Activated naive CD4-positive, alpha-beta T cell (primary cell): ENCODE measurements at places on chromosomes 6 and 20.

- no peak for DNase-seq
These were observed 204.7 kb upstream of the SULF2 start for GRCh38 chr20:47989957-47990356.

GRCh38 chr6:135382182-135382628 lies 115.3 kb downstream of the AHI1 start:
- DNase-seq = no peak

DNA sequence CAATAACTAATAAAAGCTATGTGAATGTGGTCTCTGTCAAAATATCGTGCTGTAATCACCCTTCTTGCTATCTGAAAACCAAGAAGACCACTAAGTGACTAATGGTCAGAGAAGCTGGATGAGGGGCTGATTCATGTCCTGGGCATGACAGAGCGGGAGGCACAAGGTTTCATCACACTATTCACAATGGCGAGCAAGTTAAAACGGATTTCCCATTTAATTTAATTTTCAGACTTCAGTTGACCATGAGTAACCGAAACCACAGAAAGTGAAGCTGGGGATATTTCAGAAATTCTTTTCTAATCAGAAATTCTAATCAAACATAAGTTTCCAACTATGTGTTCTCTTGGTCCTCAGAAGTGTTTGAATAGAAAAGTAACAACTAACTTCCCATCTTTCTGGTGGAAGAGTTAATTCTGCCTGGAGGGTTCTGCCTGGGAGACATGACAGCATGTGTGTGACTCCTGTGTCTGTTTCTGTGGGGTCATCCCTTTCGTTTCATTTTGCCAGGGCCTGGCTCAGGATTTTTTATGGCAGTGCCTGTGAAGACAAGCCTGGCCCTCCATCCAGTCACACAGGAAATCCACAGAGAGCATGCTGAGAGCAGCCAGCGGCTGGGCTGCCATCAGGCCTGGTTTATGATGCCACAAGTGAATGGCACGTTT lies 98.9 kb downstream of the FAM120B start:
- DNase-seq = no peak

- no peak for DNase-seq
These were observed 220.8 kb upstream of the FOXA2 start for GRCh38 chr20:22805219-22805618.

DNA sequence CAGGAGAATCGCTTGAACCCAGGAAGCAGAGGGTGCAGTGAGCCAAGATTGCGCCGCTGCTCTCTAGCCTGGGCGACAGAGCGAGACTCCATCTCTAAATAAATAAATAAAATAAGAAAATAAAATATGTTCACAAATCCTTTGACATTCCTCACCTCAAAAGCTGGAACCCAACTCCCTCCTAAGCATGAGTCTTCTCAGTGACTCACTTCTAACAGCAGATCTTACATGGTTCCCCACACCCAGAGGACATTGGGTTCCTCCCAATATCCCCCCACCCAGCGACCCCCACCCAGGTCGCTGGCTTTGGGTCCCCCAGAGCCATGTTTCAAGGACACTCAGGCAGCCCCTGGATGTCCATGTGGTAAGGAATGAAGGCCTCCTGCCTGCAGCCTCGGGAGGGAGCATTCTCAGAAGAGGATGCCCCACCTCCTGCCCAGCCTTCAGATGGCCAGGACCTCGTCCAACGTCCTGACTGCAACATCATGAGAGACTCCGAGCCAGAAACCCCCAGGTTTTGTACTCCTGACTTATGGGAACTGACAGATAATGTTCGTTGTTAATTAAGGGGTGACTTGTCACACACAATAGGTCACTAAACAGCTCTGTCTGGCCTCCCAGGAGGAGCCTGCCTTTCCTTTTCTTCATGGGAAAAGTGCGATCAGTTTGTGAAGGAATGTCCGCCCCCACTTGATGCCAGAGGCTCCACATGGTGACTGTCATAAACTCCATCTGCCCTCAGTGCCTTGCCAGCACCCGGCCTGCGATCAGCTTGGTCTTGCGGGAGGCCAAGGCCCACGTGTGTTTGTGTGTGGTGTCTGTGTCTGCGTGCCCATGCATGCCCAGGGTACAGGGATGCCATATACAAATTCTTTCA lies 10.1 kb upstream of the GMEB2 start:
- DNase-seq = no peak

GRCh38 chr20:20816969-20817755 lies 104.7 kb upstream of the RALGAPA2 start:
- no peak for DNase-seq

DNA sequence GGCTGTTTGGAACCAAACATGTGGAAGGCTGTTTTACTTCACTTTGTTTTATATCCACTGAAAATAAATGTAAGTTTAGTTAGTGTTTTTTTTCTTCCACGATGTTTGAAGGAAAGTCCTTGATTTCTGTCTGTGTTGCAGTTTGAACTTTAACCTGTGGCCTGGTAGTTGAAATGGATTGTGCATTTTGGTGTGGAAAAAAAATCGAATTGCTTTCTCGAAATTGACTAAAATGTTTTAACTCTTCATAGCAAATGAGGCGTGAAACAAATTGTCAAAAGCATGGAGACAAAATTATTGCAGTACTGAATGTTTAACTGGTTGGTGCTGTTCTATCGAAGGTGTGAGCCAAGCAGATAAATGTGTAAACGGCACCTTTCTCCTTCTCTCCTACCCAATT lies 24.5 kb downstream of the ARID1B start:
- DNase-seq = no peak

DNA sequence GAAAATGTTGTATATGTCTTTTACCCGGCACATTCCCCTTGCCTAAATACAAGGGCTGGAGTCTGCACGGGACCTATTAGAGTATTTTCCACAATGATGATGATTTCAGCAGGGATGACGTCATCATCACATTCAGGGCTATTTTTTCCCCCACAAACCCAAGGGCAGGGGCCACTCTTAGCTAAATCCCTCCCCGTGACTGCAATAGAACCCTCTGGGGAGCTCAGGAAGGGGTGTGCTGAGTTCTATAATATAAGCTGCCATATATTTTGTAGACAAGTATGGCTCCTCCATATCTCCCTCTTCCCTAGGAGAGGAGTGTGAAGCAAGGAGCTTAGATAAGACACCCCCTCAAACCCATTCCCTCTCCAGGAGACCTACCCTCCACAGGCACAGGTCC lies 11.3 kb upstream of the MAPRE1 start:
- no peak for DNase-seq

DNA sequence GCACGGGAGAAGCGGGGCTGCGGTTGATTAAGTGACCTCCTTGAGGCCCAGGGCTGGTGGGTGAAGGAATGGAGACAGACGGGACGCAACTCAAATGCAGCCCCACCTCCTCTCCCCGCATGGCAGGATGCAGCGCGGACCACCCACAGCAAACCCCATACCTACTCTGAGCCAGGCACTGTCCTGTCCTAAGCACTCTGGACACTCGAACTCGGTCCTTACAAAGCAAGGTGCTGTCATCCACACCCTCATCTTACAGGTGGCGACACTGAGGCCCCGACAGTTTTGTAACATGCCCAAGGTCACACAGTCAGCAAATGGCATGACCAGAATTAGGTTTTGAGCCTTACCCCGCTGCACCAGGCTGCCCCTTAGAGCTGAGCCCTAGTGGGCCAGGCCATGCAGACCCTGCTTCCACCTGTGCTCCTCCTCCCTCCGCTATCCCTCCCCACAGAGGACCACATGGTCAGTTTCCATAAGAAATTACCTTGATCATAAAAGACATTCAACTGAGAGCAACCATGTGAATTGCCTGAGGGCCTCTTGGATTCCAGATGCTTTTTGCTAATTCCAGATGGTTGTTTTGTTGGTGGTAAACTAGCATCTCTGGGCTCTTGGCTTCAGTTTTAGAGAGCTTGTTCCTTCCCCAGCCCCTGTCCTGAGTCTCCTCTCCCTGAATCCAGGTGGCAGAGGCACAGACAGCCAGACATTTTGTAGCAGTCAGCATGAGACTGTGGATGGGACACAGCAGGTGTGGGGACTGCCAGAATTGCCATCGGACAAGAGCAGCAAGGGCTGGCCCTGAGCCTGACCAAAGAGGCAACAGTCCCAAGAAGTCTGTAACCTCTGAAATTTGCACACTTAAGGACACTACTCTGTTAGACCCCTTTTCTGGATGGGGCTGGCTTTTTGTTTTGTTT lies 171.9 kb upstream of the PMEPA1 start:
- no peak for DNase-seq

DNA sequence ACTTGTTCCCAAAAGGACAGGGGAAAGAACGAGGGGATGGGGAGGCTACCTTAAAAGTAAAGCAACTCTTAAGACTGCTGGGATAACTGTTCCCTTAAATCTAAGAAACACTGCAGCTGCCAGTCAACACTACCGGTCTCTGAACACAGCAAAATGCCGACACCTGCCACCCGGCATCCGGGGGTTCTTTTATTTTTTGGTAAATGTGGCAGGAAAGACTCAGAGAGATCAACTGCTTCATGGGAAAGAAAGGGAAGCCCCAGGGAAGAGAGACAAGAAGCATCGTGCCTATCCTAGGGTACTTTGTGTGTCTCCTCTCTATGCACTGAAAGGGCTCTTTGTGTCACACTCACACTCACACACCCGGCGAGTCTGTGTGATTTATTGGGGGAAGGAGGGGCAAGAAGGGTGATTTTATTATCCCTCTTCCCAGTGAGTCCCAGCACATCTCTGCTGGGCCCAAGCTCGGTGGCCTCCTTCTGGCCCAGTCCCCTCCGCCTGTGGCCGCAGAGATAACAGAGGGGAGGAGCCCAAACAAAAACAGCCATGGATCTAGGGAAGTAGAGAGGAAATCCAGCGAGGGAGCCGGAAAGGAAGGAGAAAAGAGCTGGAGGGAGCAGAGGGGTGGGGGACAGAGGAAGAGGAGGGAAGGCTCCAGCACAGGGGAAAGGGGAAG lies 1.4 kb downstream of the FYN start:
- no peak for DNase-seq

GRCh38 chr20:881051-881782 lies 34.9 kb downstream of the ANGPT4 start:
- no peak for DNase-seq

DNA sequence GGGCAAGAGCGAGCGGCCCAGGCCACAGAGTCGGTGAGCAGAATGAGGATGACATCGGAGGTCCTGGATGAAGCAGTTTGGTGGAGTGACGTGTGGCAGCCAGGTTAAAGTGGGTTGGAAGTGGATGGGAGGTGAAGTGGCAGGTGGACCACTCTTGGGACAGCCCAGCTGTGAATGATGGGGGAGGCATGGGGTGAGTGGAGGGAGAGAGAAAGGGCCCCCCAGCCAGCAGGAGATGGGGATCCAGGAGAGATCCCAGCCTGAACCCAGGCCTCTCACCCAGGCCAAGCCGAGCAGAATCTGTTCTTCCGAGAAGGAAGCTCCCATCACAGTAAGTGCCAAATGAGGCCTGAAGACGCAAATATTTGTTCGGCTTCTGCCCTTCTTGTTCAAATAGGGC lies 27.0 kb upstream of the SLC32A1 start:
- no peak for DNase-seq

DNA sequence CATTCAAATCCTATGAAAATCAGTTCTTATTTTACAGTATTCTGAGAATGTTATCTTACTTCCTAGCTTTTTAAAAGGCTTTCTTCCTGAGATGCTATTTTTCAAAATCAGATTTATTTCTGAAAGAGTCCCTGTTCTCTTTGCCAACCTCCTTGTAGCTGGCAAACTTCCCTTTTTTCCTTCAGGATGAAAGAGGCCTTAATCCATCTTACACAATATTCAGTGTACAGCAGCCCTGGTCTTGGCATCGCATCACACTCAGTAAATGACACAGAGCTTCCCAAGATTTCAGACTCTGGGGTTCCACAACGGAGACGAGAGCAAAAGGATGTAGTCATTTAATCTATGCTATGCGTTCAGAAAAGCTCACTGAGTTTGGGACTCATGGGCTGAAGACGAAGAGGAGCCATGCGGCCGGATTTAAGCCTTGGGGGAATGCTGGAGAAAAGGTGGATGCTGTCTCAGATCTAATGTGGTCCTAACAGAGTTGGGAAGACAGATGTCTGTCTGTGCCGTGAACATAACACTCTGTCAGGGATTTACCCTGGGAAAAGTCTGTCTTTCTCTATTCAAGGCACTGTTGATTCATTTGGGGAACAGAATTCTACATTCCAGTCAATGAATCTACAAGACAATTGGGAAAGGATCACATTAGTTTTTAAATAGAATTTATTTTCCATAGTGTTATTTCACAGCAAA lies 616.4 kb upstream of the AGPAT4 start:
- no peak for DNase-seq

DNA sequence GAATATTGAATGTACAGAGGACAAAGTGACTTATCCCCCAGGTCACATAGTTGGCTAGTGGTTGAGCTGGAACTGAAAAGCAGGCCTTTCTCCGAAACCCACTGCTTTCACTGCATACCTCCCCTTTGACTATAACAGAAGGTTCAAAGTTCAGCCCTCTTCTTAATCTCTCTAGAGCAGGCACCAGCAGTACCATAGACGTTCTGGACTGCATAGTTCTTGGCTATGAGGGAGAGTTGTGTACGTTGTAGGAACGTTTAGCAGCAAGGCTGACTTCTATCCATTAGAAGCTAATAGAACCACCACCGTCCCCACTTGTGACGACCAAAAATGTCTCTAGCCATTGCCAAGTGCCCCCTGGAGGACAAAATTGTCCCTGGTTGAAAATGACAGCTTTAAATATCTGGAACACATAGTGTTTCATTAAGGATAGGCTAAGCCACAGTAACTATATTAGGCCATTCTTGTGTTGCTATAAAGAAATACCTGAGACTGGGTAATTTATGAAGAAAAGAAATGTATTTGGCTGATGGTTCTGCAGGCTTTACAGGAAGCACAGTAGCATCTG lies 123.8 kb upstream of the MTHFD1L start:
- DNase-seq = no peak

- DNase-seq = no peak
These were observed 425.5 kb downstream of the BCKDHB start for GRCh38 chr6:80531681-80532619.

GRCh38 chr20:20649945-20650344 lies 62.5 kb downstream of the RALGAPA2 start:
- DNase-seq = no peak

- no peak for DNase-seq
These were observed 13.2 kb downstream of the TMEM74B start for GRCh38 chr20:1171461-1172093.

DNA sequence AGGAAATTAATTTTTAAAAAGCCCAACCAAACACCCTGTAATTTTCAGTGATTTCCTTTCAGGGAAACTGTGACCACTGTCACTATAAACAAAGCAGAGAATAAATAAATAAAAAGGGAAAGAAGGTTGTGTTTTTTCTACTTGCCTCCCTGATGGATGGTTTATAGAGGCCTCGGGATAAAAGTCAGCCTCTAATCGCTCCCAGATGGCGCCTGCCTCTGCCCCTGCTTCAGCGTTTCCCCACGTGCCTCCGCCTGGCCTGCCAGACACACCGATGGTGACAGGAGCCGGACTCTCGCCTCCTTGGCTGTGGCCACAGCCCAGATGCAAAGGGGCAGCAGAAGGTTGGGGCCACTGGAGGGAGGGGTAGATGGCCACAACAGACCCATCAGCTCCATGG lies 327.7 kb downstream of the CDC5L start:
- no peak for DNase-seq

GRCh38 chr20:46580613-46581205 lies 30.3 kb upstream of the OCSTAMP start:
- DNase-seq = no peak

GRCh38 chr6:31576897-31577578 lies 1.7 kb downstream of the TNF start:
- no peak for DNase-seq
